ENCODE measurements at places on chromosomes 7 and 10.
A peak's percentile ranks its signal among the peaks of the same experiment; 100 is the strongest.

DNA sequence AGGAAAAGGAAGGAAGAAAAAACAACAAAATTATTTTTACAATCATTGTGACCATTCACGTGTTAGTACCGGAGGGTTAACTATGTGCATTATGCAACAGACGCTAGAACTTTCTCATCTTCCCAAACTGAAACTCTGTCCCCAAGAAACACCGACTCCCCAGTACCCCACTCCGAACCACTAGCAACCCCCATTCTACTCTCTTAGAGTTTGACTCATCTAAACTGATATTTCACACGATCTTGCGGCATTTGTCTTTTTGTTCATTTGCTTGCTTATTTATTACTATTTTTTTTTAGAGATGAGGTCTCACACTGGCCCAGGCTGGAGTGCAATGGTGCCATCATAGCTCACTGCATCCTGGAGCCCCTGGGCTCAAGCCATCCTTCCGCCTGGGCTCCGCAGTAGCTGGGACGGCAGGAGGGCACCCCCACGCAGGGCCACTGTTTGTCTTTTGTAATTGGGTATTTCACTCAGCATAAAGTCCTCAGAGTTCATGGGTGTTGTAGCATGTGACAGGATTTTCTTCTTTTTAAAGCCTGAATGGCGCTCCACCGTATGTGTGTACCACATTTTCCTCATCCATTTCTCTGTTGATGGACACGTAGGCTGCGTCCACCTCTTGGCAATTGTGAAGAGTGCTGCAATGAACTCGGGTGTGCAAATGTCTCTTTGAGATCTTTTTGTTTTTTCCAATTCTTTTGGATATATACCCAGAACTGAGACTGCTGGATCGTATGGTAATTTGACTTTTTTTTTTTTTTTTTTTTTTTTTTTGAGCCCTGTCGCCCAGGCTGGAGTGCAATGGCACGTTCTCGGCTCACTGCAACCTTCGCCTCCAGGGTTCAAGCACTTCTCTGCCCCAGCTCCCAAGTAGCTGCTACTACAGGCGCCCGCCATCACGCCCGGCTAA is 9.5 kb downstream of the MNX1 start:
- DNase-seq: no peak

DNA sequence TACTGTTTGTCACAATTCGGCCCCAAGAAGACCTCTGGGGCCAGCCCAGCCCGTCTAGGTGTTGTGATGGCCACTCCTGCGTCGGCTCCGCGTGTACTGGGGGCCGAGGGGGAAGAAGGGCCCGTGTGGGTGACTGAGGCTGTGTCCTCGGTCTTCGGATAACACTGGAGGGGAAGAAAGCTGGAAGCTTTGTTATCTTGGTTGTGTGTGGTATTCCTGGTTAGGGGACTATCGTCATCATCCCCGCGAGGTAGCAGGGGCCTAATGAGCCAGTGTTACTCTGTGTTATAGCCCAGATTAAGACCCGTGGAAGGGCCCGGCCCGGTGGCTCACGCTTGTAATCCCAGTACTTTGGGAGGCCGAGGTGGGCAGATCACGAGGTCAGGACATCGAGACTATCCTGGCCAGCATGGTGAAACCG is 854 bp downstream of the MTG1 start:
- no peak for DNase-seq

DNA sequence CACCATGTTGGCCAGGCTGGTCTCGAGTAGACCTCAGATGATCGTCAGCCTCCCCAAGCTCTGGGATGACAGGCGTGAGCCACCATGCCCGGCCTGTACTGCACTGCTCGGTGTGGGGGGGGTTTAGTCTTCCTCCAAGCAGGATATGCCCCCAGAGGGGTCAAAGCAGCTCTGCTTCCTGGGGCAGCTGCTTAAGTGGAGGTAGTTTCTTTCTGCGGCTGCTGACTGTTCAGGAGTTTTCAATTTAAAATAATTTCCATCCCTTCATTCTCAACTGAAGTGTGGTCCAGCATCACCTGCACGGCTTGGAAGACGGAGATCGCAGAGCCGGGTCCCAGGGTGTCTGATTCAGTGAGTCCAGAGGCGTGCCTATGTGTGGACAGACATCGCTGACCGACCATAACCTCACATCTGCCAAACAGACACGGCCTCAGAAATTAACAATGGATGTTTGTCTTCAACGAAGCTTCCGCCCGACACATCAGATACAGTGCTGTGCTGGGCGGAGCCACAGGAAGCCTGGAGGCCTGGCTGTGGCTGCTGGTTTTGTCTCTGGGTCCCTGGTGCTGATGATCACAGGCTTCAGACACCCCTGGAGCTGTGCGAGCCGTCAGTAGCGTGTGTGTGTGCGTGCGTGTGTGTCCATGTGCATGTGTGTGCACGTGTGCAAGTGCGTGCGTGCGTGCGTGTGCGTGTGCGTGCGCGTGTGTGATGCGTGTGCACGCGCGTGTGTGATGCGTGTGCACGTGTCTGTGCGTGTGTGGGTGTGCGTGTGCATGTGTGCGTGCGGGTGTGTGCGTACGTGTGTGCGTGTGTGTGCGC is 226.5 kb upstream of the PITRM1 start:
- peak; percentile 17 for DNase-seq

GRCh38 chr7:11636274-11636673 is 195.7 kb downstream of the THSD7A start:
- no peak for DNase-seq

DNA sequence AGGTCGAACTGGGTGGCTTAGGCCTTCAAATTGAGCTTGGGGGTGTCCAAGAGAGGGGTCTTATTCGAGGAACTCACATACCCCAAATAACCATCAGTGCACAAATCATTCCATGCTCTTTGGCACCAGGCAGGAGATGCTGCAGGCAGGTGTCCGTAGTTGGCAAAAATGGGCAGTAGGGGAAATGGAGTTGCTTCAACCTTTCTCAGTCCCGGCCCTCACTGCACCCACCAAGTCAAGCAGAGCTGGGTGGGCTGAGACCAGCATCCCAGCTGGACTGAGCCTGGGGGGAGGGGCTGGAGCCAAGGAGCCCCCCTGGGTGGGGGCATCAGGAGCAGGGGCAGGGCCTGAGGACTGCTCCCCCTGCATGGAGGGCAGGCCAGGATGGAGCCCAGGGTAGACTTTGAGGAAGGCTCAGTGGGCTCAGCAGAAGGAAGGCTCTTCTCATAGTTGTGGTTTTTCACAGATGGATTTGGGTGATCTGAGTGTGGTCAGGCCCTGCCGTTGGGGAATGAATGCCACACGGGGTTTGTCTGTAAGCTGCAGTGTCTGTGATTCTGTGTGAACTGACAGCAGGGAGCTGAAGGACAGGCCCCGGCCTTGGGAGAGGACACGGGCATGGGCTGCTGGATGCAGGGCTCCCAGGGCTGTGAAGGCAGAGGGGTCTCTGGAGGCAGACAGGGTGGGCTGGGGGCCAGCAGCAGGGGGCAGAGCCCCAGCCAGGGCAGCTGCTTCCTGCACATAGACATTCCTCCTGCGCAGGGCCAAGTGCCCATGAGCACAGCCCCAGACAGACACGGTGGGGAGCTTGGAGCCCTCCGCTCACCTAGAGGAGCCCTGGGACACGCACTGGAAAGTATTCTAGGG is 144.5 kb downstream of the ADCY1 start:
- DNase-seq: no peak

DNA sequence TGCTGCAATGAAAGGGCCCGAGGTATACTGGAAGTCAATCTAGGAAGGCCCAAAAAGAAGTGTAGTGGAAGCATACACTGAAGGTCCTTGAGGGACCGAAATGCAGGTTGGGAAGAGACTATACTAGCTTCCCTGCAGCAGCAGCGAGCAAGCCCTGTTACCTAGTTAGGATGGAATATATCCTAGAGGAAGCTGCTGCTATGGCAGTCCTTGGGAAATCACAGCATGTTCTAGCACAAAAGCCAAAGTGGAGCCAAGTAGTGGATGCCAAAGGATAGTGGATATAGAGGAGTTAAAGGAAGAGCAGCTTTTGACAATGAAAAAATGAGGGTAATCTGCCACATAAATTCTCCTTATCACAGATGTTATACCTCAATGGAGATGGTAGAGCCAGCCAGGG is 123.8 kb upstream of the STARD3NL start:
- DNase-seq: no peak

GRCh38 chr10:89837165-89838043 is 136.0 kb downstream of the KIF20B start:
- no peak for DNase-seq
